ENCODE measurements at places on chromosomes 13 and 19.
A peak's percentile ranks its signal among the peaks of the same experiment; 100 is the strongest.

GRCh38 chr19:6217752-6218334 is 61.9 kb downstream of the MLLT1 start:
- DNase-seq = no peak

DNA sequence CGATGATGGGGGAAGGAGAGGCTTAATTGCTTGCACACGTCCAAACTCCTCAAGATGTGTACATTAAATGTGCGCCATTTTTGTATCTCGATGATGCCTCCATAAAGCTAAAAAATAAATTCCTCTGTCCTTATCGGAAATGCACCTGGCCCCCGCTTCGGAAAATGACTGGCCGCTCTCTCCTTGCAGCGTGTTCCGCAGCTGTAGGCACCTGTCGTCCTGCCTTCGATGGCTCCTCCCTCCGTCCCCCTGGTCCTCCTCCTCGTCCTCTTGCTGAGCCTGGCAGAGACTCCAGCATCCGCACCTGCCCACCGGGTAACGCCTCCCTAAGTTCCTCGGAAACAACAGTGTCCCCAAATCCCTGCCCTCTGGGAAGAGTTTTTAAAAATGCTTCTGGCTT is 1.1 kb downstream of the GALP start:
- no peak for DNase-seq

GRCh38 chr19:58543826-58544590 is at the start of gene TRIM28:
Gene TRIM28, plus strand, starts transcription at chr19:58544064. Its CDS starts 694 bp downstream, at chr19:58544758.
- DNase-seq = peak; percentile 98

DNA sequence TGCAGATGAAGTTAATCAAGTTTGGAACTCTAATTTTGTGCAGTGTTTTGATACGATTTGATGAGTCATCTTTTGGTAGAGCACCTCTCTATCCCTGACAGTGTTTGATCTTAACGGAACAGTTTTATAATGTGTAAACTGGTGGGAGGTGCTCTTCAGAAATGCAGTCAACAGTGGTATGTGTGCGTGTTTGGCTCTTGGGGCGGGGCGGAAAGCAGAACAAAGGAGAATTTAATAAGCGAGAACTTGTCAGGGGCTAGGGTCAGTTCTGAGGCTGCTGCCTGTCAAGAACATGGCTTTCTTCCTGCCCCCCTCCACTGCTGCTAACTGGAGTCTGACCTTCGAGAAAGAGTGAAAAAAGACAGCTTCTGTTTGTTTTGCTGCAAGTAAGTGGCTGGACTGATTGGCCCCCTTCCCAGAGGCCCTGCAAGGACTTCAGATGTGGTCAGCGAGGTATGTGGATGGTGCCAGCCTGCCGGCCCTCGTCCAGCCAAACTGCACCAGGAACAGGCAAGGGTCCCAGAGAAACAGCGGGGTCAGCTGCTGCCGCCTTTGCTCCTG is 40.8 kb downstream of the BBC3 start:
- no peak for DNase-seq

Data from hematopoietic multipotent progenitor cell treated with erythropoietin and hydrocortisone succinate and interleukin-3 and kit ligand, for 15 days (in vitro differentiated cells).